Smooth muscle cell of the brain vasculature (primary cell): ENCODE measurements at places on chromosomes 1 and 21.

GRCh38 chr1:172627702-172628101 is 31.2 kb upstream of the FASLG start:
- DNase-seq: no peak

GRCh38 chr1:49213301-49213700 is 436.6 kb upstream of the BEND5 start:
- DNase-seq: no peak

DNA sequence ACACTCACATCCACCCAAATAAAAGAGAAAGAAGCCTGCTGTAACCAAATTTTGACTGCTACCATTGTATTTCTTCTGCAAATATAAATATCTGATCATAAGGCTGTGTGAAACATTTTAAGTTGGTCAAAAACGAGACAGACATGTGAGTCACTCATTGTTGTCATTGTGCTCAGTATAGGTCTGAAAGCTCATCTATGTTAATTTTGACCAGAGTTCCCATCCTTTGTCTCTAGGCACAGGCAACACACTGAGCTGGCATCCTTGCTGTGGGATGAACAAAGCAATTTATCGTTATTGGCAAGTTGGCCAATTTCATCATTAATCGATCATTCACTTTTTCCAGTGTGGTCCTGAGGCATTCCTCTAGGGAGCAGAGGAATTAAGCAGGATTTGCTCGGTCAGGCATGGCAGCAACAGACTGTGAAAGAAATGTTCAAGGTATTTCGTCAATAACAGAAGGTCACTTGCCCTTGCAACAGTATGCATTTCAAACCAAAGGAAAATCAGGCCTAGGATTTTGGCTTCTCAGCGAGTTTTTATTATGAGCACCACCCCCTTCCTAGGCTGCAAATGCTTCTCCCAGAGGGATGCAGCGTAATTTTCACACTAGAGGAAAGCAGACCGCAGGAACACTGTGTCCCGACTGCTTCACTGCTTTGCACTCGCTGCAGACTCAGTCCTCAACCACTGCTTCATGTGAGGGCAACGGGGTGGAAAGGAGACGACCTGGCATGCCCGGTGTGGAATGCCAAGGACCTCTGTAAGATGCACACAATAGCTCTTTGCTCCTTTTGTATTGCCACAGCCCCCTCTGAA is 87.9 kb upstream of the SMYD2 start:
- no peak for DNase-seq

DNA sequence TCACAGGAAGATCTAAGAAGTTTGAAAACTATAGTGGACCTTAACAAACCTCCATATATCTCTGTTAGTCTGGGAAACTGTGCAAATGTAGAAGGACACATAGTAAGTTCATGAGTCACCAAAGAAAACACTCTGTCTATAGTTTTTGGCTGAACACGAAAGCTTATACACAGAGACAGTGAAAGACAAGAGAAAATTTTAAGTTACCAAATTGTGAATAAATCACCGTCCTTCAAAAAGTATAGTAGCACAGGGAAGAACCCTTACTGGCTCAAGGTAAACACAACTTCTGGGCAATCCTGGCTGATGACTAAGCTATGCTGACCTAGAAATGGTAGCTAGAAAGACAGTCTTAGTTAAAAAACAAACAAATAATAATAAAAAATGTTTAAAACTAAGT is 1057.9 kb downstream of the AMY1C start:
- DNase-seq: peak; percentile 3

DNA sequence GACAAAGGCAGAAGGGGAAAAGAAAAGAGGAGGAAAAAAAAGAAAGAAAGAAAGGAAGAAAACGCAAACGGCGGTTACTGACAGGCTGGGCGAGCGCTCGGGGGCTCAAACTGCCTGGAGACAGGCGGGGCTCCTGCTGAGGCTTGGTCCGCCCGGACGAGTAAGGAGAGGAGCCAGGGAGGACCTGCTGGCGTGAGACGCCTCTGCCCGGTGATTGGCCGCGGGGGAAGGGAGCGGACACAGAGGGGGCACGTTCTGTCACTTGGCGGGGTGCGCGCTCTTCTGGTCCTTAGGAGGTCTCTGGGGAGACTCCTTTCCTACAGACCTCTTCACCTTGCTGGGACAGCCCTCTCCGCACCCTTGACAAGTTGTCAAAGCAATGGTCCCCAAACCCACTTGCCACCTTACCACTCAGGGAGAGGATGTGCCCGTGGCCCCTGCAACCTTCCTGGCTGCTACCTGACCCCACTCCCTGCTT is 791 bp upstream of the PIK3R3 start:
- DNase-seq: no peak

- DNase-seq: no peak
Observed at GRCh38 chr1:50458507-50458906, 35.3 kb upstream of the DMRTA2 start.

DNA sequence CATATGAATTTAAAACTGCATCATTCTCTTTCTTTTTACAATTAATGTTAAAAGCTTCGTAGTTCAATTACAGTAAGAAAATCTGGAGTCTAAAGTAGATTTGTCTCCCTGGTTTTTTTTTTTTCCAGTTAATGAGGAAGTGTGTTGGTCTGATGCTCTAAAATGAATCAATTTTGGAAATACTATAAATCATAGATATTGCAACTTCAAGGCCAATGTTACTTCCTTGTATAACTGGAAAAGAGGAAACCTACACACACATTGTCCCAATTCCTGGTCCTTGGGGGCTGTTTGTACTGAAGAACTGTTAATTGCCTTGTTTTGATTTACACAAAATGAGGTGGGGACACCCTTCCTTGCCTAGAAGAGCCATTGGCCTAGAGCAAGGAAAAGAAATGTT is 107.2 kb downstream of the RGS2 start:
- DNase-seq: no peak

- DNase-seq: no peak
Observed at GRCh38 chr1:235767795-235768194, 98.9 kb downstream of the LYST start.

DNA sequence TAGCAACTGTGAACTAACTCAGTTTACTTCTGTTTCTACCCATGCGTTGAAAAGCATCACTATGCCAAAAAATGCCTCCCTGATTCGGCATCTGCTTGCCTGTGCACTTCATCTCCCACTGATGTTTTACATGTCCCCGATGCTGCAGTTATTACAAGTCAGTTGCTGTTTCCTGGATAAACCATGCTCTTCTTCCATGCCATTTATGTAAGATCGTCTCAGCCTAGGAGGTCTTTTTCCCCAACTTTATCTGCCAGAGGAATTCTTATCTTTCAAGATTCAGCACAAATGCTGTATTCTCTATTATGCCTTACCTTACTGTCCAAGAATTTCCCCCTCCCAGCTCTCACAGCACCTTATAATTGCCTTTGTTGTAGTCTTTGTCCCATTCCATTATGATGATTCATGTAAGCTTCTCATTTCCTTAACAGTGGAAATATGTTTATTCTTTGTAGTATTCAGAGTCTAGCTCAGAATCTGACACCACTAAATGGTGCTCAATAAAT is 30.0 kb downstream of the PRKACB start:
- DNase-seq: no peak

GRCh38 chr1:58592522-58593134 is 15.6 kb upstream of the TACSTD2 start:
- DNase-seq: no peak

GRCh38 chr1:180994262-180994661 is 28.4 kb downstream of the STX6 start:
- DNase-seq: no peak

DNA sequence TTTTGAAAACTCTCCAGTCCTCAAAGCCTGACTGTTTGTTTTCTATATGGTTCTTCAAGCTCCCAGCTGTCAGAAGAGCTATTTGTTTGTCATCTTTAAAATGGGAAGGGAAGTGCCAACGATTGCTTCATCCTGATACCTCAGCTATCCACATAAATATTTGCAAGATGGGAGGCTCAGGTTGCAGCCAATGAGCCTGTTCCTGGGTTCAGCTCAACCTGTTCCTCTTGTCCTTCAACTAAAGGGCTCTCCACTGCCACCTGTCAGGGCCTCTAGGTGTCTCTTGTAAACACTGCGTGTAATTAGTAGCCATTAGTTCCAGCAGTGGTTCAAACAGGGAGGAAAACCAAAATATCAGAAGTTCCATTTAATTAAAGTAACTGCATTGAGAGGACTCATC is 445.1 kb downstream of the AJAP1 start:
- DNase-seq: no peak

GRCh38 chr1:33259879-33260278 is 3.6 kb downstream of the ZNF362 start:
- DNase-seq: no peak

DNA sequence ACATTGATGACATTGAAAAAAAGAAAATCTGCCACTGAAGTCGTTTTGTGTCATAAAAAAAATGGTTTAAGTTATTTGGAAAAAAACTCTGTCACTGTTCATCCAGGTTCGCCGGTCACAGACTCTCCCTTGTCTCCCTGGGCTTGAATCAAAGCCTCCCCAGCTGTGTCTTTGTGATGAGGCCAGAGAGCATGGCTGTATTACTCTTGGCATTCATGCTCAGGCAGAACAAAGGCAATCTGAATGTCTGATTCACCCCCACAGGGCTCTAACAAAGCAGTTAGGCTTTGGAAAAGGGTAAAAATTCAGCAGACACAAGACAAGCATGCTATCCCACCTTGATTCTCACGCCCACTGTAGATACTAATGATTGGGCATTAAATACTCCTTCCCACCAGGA is 304.3 kb upstream of the PLD5 start:
- DNase-seq: no peak

DNA sequence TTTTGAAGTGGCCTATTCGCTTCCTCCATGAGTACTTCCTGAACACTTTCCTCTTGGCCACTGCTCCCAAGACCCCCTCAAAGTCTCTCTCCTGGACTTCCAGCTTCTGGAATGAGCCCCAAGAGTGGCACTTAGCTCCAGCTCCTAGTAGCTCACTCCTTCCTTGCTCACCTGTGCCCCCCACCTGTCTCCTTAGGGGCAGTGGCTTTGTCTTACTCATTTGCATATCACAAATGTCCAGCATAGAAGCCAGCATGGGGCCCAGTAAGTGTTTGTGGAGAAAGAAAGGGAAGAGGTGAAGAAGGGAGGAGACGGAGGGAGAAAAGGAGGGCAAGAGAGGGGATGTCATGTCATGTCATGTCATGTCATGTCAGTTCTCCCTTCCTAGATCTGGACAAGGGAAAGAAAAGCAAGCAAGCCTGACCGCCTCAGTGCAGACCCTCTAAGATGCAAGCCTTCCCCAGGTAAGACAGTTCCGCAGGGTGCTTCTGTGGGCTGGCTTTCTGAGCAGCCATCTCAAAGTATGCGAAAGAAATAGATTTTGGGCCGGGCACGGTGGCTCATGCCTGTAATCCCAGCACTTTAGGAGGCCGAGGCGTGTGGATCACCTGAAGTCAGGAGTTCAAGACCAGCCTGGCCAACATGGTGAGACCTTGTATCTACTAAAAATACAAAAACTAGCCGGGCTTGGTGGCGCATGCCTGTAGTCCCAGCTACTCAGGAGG is 6.9 kb upstream of the MX1 start:
- DNase-seq: no peak

GRCh38 chr1:24575905-24576587 is 20.2 kb downstream of the NCMAP start:
- DNase-seq: no peak

GRCh38 chr1:173134029-173134428 is 73.1 kb downstream of the TNFSF4 start:
- DNase-seq: no peak

- no peak for DNase-seq
Observed at GRCh38 chr1:168497376-168497950, 46.3 kb downstream of the XCL2 start.

GRCh38 chr21:43585924-43586413 is 73.3 kb downstream of the HSF2BP start:
- peak; percentile 95 for DNase-seq

DNA sequence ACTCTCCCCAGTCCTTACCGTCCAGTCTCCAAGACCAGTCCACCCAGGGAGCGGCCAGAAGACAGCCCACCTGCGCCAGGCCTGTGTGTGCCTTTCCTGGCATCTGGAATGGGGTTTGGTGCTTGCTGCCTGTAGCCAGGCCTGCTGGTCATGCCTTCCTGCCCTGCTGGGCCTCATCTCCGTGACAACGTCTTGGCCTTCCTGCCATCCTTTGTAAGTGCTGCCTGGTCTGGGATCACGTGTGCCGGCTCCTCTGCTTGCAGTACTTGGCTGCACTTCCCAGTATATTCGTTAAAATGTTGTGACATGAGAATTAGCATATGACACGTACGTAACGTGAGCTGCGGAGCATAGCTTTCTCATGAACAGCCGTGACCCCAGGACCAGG is 145.3 kb upstream of the COL6A1 start:
- DNase-seq: no peak

GRCh38 chr1:99644279-99645004 is 1.5 kb upstream of the PALMD start:
- no peak for DNase-seq

DNA sequence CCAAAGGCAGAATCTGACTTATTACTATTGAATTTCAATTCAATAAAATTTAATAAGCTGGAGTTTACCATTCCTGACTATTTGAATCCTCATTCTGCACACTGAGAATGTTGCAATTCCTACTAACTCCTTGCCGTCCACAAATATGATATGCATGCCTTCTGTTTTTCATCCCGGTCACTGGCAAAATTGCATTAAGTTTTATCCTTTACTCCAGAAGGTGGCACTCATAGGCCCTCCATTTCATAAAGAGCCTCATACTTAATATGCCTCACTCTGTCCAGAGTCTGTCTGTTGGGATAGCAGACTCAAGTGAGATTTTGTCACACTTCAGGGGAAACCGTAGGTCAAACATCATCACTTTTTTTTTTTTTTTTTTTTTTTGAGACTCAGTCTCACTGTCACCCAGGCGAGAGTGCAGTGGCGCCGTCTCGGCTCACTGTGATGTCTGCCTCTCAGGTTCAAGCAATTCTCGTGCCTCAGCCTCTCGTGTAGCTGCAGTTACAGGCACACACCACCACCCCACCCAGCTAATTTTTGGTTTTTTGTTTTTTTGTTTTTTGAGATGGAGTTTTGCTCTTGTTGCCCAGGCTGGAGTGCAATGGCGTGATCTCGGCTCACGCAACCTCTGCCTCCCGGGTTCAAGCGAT is 27.3 kb downstream of the F11R start:
- DNase-seq: no peak

DNA sequence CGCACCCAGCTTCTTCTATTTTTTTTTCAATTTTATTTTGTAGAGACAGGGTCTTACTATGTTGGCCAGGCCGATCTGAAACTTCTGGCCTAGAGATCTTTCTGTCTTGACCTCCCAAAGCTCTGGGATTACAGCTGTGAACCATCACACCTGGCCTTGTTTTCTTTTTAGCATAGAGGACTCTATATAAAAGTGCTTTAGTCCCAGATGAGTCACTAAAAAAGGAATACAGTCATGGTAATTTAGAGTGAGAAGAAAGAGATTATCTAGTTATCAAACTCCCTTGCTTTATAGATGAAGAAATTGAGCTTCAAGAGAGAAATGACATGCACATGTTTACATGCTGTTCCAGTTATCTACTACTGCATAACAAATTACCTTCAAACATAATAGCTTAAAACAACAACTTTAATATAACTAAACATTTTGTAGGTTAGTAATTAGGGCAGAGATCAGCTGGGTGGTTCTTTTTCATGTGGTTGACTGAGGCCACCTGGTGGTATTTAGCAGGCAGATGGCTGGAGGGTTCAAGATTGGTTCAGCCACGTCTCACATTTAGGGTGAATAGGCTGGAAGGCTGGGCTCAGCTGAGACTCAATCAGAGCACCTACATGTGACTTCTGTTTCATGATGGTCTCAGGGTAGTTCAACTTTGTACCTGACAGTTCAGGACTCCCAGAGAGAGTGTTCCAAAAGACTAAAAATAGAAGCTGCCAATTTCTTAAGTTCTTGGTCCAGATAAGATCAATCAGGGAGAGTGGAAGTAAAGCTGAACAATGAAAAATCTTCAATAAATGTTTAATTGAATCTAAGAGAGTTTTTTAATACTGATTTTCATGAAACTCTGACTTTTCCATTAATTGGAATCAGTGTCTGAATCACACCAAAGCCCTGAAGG is 16.9 kb upstream of the MTF2 start:
- DNase-seq: no peak
